ENCODE measurements at places on chromosomes 1 and 21.

GRCh38 chr1:245016700-245017099 is 138.1 kb upstream of the KIF26B start:
- no peak for DNase-seq

DNA sequence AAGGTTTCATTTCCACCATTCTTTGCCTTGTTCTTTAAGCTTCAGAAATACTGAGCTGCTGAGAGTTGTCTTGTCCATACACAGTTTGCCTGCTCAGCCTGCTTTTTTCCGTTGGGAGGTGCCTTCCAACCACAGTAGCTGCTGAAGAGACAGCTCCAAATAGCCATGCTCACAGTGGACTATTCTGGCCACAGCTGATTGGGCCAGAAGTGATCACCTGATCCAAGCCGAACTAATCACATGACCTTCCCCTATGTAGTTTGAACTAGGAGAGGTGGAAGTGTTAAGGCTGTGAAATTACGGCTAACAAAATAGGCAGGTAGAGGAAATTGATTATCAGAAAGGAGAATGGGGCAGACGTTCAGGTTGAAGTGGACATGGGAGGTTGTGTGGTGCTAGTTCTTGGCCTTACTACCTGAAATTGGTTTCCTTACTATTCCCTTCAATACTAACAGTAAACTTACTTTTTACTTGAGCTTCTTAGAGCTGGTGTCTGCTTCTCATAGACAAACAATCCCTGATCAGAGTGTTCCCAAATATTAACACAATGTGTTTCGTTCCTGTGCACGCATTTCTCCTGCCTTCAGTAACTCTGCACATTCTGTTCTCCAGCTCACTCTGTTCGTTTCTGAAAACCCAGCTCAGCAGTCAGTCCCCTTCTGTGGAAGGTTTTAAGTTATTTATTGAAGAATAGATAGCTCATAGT is 136.1 kb downstream of the RWDD3 start:
- DNase-seq = no peak

GRCh38 chr1:232822530-232822929 is 17.3 kb downstream of the MAP10 start:
- DNase-seq = no peak

- DNase-seq = no peak
Observed at GRCh38 chr1:64292399-64292798, 89.0 kb downstream of the UBE2U start.

DNA sequence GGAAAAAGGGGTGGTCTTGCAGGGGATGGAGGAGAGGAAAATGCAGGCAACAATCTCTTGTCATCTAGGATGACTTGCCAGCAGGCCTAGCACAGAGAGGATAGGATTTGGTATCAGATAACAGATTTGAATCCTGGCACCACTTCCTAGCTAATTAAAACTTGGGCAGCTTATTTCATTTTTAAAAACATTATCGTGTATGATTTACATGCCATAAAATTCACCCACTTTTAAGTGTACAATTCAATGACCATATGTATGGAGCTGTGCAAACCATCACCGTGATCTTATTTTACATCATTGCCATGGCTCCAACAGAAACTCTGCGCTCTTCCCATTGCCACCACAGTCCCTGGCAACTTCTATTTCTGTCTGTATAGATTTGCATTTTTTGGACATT is 6.9 kb downstream of the PYCR2 start:
- DNase-seq = no peak

- no peak for DNase-seq
Observed at GRCh38 chr1:47710329-47711071, 272.7 kb downstream of the FOXD2 start.

- DNase-seq = no peak
Observed at GRCh38 chr1:107474877-107475612, 334.2 kb downstream of the NTNG1 start.

- DNase-seq = no peak
Observed at GRCh38 chr1:202343652-202344349, 2.1 kb upstream of the UBE2T start.

GRCh38 chr1:119587341-119587740 is 60.7 kb downstream of the ZNF697 start:
- DNase-seq = no peak
